ENCODE measurements at places on chromosomes 4 and X. TPM values are rescaled to one million over a fixed set of nuclear protein-coding genes. Genes with fewer than 3 reads are reported as not detected.

The XAGE5 gene
- not detected for total RNA-seq

DNA sequence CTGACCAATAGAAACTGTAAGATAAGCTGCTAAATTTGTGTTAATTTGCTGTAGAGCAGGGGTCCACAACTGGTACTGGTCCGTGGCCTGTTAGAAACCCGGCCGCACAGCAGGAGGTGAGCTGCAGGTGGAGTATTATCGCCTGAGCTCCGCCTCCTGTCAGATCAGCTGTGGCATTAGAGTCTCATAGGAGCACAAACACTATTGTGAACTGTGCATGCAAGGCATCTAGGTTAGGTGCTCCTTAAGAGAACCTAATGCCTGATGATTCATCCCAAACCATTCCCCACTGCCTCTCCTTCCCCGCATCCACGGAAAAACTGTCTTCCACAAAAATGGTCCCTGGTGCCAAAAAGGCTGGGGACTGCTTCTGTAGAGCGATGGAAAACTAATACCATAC is 19.7 kb downstream of the FBXW7 start:
- DNase-seq, result no peak

- no peak for DNase-seq
Measured at GRCh38 chrX:150577174-150577573, 8.8 kb downstream of the MTM1 start.

GRCh38 chr4:99847362-99847976 is 30.8 kb downstream of the DAPP1 start:
- DNase-seq, result no peak

Measured in fibroblast of villous mesenchyme (primary cell).